ENCODE measurements at places on chromosomes 5 and 9. TPM values are rescaled to one million over a fixed set of nuclear protein-coding genes. Genes with fewer than 3 reads are reported as not detected.

- no peak for DNase-seq
Observed at GRCh38 chr9:133849110-133849670, 111.0 kb upstream of the SARDH start.

DNA sequence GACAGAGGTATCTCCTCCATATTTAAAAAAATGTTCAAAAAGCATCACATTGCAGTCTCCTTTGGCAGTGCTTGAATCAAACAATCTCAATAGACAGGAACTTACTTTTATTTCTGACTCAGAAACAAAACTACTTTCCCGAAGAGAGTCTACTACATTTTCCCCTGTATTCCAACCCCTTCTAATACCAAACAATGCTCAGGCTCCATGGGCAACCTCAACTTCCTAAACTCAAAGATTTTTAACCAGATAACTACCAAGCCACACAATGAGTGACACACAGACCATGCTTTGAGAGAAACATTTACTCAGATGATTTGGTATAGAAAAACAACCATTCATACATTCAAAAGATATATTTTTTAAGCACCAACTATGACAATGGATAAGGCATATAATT lies 70.5 kb downstream of the APBA1 start:
- no peak for DNase-seq

Gene MAML1
- total RNA-seq: 25.3 TPM

DNA sequence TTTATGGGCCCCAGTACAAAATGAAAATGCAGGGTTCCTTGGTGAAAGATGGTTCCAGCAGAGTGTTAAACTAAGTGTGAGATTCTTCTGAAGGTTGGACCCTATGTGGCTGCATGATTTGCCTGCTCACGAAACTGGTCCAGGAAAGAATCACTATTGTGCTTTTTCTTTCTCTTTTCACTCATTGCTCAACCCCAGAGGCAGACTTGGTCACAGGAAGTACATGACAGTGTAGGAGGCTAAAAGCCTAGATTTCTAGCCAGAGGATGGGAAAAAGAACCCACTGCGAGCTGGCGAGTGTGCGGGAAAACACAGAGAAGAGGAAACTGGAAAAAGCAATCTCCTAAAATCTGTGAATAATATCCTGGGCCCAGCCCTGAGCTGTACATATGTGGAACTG lies 18.6 kb downstream of the SLC36A2 start:
- DNase-seq: no peak

GRCh38 chr5:100464418-100464817 lies 70.8 kb upstream of the FAM174A start:
- no peak for DNase-seq

- no peak for DNase-seq
Observed at GRCh38 chr9:33355933-33356332, 46.4 kb downstream of the AQP7 start.

Gene SLC46A2
- total RNA-seq: not detected

Gene CDH10
- not detected for total RNA-seq

Gene FBP2
- total RNA-seq: not detected
